Tibial artery (tissue), 4 donors: ENCODE measurements at places on chromosomes 5 and 9.

DNA sequence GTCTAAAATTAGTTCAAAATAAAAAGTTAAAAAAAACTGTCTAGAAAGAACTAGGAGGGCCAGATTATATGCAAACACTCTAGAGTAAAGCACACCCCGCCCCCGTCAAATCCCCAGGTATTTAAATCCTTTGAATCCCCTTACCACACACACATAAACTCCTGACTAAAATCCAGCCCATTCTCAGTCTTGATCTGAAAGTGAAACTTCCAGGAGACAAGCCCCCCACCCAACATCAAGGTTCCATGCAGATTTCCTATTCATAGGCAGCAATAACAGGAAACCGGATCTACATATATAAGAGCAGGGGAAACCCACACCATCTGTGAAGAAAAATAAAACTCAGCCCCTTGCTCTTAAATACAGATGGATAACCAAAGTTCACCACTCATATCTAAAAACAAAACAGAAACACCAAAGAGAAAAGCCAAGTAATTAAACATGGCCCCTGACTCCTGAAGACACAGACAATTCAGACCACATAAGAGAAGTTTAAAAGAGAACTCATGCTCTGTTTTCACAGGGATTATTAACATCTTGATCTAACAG lies 42.3 kb downstream of the MARCHF3 start:
- DNase-seq, result no peak

- DNase-seq, result no peak
These were observed 3.7 kb downstream of the LSM11 start for GRCh38 chr5:157747173-157747740.

GRCh38 chr9:125883565-125884217 lies 136.5 kb downstream of the PBX3 start:
- no peak for DNase-seq

GRCh38 chr9:132793606-132794580 lies 84.2 kb downstream of the AK8 start:
- peak; percentile 34 for DNase-seq

DNA sequence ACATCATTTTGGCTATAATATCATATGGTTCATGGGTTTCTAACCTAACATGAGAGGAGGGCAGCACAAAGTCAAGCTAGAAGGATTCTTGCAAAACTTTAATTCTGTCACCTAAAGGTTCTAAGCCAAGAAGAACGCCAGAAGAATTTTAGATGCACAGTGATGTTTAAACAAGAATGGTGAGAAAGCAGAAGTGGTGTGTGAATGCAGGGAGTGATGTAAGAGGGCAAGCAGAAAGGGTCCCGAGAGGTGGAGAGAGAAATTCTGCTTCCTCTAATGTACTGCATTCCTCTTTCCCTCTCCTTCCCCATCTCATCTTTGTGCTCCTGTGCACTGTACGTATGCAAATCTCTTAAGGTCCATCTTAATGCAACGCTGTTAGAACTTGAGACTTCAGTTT lies 2.1 kb upstream of the TRMO start:
- no peak for DNase-seq

GRCh38 chr5:111595425-111595824 lies 83.1 kb upstream of the STARD4 start:
- no peak for DNase-seq

- no peak for DNase-seq
These were observed 204.5 kb downstream of the RGS3 start for GRCh38 chr9:113668061-113668460.

- DNase-seq, result no peak
These were observed 156.5 kb downstream of the ERCC6L2 start for GRCh38 chr9:96031916-96032534.

GRCh38 chr9:126773004-126773607 lies 31.7 kb upstream of the ZBTB43 start:
- DNase-seq, result no peak

GRCh38 chr5:65026816-65027548 lies 258.3 kb downstream of the CWC27 start:
- DNase-seq, result no peak
